ENCODE measurements at places on chromosomes 13 and 19. TPM values are rescaled to one million over a fixed set of nuclear protein-coding genes. Genes with fewer than 3 reads are reported as not detected.

GRCh38 chr13:108227651-108228272 is 9.6 kb downstream of the ABHD13 start:
- DNase-seq, result no peak

Gene GARIN5A
- total RNA-seq, result not detected

Gene NMRK2
- 1.3 TPM for total RNA-seq

DNA sequence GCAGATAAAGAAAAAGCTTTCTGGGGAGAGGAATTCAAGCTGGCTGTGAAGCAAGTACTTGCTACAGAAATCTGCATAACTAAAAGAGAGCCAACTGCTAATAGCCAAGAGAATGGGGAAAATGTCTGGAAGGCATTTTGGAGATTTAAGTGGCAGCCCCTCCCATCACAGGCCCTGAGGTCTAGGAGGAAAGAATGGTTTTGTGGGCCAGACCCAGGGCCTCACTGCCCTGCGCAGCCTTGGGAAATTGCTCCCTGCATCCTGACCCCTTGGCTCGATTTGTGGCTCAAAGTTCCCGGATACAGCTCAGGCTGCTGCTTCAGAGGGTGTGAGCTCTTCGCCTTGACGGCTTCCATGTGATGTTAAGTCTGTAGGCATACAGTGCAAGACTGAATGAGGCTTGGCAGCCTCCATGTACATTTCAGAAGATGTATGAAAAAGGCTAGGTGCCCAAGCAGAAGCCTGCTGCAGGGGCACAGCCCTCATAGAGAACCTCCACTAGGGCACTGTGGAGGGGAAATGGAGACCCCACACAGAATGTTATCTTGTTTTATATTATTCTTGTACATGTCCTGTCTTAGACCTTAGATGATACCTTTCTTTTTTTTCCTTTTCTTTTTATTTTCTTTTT is 34.4 kb downstream of the MZT1 start:
- no peak for DNase-seq

DNA sequence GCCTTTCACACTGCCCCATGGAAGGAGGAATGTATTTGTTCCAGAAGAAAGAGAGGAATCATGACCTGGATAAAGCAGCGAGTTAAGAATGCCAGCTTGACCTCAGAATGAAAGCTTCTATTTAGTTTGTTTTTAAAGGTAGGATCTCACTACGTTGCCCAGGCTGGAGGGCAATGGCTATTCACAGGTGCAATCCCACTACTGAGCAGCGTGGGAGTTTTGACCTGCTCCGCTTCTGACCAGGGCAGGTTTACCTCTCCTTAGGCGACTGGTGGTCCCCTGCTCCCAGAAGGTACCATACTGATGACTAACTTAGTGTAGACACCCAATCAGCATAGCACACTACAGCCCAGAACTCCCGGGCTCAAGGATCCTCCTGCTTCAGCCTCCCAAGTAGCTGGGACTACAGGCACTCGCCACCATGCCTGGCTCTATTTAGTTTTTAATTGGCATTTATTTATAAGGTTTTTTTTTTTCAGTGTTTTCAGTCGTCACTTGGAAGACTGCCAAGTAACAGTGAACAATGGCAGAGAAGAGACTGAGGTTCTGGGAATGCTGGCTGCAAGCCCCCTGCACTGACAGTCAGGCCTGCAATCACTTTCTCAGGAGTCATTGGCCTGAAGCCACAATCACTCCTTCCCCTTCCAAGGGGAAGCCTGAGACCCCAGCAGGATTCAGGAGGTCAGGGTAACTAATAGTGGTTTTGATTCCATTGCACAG is 73.1 kb downstream of the EPS15L1 start:
- DNase-seq, result no peak

Gene EFNA2
- 0.32 TPM for total RNA-seq

DNA sequence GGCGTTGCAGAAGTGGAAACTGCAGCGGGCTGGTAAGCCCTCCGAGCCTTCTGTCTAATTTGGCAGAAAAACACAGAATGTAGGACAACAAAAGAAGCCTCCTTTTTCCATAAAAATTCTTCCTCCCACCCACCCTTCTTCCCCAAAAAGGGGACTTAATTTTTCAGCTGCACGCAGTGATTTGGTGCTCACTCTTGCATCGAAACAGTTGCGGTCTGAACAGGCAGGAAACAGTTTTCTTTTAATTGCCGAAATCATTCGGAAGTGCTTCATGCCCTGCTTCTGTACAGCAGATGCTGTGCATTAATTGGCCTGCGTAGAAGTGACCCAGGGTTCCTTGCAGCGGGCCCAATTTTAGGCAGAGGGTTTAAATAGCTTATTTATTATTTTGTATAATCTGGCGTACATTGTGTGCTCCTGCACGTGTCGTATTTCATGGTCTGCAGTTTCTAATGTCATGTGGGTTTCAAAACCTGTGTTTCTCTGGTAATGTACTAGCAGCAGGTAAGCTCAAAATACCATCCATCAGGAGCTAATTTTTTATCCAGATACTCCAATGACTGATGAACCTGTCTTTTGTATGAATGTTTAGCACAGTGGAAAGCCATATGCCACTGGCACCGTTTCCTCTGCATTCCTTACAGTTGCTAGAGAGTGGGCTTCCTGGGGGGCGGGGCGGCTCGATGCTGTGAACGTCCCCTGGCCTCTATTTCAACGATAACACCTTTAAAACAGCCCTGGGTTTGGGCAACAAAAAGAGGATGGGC is 66.6 kb downstream of the GGACT start:
- no peak for DNase-seq

- DNase-seq, result no peak
Observed at GRCh38 chr13:79989217-79989661, 351.7 kb downstream of the SPRY2 start.

DNA sequence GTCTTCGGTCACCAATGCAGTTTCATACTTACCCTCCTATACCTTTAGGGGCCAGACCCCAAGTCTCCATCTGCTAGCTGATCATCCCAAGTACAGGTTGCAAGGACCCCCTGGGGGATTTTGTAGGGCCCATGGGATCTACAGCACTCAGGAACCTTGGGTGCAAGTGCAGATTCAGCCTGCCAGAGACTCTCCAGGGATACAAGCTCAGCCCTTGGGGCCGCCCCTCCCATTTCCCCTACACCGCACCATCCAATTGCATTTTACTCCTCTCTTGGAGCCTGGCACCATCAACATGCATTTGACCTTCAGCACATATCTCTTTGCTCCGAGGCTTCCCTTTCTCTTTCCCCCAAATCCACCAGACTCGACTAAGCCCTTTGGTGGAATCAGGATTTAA is 154.7 kb upstream of the ZNF536 start:
- no peak for DNase-seq

Gene ZNF616
- total RNA-seq, result 26.1 TPM

GRCh38 chr19:31231237-31231636 is 118.0 kb downstream of the TSHZ3 start:
- no peak for DNase-seq

GRCh38 chr19:30222428-30222873 is 149.7 kb upstream of the ZNF536 start:
- DNase-seq, result no peak

Gene ZNF837
- 1.5 TPM for total RNA-seq

Gene RDH8
- not detected for total RNA-seq

GRCh38 chr13:31485651-31486051 is 253.7 kb upstream of the RXFP2 start:
- no peak for DNase-seq

DNA sequence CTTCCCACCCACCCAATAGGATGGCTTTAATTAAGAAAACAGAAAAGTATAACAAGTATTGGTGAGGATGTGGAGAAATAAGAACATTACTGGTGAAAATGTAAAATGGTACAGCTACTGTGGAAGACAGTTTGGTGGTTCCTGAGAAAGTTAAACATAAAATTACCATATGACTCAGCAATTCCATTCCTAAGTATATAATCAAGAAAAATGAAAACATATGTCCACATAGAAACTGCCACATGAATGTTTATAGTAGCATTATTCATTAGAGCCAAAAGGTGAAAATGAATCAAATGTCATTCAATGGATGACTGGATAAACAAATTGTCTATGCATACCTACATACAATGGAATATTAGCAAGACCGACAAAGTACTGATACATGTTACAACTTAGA is 16.9 kb downstream of the DZIP1 start:
- no peak for DNase-seq

Gene COL4A2
- total RNA-seq, result 465 TPM

GRCh38 chr13:95607366-95607765 is 37.1 kb downstream of the DZIP1 start:
- DNase-seq, result no peak

- DNase-seq, result no peak
Observed at GRCh38 chr19:10497371-10497770, 5.8 kb downstream of the KEAP1 start.

DNA sequence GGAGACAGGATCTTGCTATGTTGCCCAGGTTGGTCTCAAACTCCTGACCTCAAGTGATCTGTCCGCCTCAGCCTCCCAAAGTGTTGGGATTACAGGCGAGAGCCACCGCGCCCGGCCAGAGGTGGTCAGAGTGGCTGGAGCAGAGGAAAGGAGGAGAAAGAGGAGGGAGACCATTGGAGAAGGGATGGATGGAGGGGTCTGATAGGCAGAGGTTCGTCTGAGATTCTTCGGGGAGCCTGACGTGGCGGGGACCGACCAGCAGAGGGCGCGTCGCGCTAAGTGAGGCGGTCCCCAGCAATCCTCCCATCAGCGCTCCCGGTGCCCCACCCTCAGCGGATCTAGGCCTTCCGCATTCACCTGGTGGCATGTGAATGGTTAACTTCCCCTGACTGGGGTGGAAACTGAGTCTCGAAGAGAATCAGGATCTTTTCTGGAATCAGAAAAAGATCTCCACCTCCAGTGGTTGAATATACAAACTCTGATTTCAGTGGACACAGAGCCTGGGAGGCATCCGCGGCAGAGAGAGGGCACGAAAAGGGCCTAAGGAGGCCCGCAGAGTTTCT is 8.8 kb downstream of the GTPBP3 start:
- no peak for DNase-seq

- peak; percentile 37 for DNase-seq
Observed at GRCh38 chr19:42191855-42192254, 25.6 kb downstream of the DEDD2 start.

DNA sequence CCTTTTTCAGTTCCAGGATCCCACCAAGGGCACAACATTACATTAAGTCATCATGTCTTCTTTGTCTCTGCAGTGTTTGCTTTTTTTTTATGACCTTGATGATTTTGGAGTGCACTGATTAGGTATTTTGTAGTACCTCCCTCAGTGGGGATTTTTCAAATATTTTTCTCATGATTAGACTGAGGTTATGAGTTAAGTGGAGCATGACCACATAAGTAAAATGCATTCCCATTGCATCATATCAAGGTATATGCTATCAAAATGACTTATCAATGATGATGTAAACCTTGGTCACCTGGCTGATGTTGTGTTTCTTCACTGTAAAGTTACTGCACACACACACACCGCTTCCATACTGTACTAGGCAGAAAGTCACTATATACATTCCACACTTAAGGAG is 96.7 kb upstream of the TRPC4 start:
- DNase-seq, result no peak

GRCh38 chr19:7013678-7014077 is 7.6 kb downstream of the MBD3L2B start:
- no peak for DNase-seq

DNA sequence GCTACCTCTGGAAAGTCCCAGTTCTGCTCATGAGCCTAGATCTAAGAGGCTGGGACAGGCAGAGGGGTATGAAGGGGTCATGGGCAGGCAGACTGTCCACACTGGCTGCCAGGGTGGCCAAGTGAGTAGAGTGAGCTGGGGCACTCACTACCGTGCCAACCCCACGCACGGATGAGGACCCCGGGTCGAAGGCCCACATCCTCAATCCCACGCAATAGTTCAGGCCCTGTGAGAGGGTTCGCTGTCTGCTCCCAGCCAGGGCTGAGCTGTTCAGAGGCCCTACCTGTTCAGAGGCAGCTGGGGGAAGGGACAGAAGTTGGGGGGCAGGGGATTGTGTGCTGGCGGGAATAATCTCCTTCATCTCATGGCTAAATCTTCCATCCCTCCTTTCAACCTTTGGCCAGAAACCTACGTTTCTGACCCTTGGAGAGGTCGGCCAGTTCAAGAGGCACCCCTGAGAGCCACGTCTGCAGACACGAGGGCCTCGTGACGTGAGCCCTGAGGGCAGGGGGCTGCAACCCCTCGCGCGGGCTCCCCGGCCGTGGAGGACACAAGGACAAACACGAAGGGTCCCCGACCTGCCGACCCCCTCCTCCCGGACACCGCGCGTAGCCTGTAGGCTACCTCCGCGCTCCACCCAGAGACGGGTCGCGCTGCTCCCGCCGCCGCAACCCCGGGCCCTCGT is 1.0 kb upstream of the RPS5 start:
- DNase-seq, result no peak

Measured in urinary bladder (tissue), 4 donors.